ENCODE measurements at places on chromosomes 2 and 18.

GRCh38 chr2:38474021-38474456 lies 97.0 kb upstream of the ATL2 start:
- ATAC-seq: no peak

DNA sequence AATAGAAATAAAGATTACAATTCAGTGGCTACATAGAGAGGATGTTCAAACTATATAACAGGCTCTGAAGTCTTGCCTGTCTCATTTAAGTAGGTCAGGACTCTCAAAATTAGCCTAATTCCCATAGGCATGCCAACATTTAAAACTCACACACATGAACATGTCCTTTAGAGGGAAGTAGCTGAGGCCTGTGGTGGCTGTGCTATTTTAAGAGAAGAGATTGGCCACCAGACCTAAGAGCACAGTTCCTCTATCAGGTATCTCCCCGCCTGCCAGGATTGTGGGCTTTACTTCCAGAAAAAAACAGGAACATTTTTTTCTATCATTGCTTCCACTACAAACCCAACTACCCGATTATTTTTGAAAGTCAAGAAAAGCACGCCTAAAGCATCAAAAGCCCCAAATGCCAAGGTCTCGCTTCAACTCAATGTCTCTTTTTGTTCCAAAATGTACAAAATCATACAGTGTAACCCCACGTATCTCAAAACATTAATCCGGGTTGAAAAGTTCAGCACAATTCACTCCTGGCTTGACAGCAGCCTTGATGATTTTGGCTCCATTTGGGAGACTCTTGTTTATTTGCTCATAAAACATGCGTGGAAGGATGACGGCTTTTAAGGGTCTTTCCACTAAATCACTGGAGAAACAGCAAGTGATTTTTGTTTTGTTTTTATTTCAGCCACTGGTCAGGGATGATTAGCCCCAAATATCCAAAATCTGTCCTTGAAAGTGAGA lies 15.3 kb downstream of the FHL2 start:
- ATAC-seq: no peak

DNA sequence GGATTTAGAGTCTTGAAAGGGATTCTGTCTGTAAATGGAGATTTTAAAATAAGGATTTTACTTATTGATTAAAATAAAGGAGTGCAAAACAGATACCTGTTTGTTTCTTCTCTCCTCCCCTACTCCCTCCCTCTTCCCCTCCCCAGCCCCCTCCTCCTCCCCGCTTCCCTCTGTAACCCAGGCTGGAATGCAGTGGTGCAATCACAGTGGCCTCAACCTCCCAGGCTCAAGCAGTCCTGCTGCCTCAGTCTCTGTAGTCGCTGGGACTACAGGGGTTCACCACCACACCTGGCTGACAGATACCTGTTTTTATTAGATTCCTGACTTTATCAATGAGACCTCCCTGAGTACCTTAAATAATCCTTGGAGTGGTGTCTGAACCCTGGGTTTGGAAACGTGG lies 57.1 kb downstream of the OXER1 start:
- peak; percentile 11 for ATAC-seq

DNA sequence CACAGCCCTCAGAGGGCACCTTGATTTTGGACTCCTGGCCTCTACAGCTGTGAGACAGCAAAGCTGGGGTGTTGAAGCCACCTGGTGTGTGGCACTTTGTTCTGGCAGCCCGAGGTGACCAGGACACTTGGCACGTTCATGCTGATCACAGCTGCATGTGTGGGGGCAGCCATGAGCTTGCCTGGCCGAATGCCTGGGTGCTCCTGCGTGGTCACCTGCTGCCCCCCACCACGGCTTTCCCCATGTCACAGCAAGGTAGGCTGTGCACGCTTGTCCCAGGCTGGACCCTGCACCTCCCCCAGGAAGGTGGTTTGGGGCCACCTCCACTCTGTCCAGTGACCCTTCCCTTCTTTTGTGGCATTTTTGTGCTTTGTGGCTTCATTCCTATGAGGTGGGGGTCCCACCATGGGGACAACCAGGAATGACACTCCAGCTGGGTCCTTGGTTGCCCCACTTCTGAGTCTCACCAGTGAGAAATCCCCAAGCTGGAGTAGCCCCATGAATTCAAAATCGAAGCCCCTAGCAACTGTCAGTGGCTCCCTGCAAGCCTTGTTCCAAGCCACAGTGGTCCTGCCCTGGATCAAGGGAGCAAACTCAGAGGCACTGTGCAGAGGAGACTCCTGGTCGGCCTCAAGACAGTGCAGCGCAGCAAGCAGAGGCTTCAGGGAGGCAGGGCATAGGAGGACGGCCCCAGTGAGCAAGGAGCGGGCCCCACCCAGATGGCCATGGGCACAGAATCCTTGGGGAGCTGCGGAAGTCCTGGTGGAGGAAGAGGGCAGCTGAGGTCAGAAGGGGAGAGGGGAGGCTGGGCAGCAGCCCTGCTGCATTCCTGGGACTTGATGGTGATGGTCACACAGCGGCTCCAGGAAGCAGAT lies 121.4 kb upstream of the HS6ST1 start:
- ATAC-seq: no peak

GRCh38 chr2:241678784-241679540 lies 7.7 kb downstream of the DTYMK start:
- ATAC-seq: no peak

GRCh38 chr2:160934263-160934662 lies 226.0 kb upstream of the TANK start:
- no peak for ATAC-seq

- ATAC-seq: no peak
Measured at GRCh38 chr18:24930971-24931370, 421.0 kb downstream of the ZNF521 start.

GRCh38 chr2:190343536-190344275 lies at the start of gene INPP1:
Gene INPP1, plus strand, starts transcription at chr2:190343589. Its CDS starts 16,514 bp downstream, at chr2:190360103.
- peak; percentile 81 for ATAC-seq

DNA sequence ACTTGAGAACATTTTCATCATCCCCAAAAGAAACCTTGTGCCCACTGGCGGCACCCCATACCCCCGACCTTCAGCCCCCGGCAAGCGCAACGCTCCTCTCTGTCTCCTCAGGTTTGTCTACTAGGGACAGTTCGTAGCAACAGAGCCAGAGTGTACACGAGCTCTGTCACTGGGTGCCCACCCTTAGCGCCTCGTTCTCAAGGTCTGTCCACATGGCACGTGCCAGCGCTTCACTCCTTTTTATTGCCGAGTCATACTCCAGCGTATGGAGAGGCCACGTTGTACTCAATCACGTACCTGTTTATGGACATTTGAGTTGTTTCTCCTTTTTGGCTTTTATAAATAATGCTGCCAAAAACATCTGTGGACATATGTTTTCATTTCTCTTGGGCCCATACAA lies 30.3 kb upstream of the GPC1 start:
- ATAC-seq: no peak

- ATAC-seq: no peak
Measured at GRCh38 chr2:7450188-7450832, 533.1 kb downstream of the RNF144A start.

- no peak for ATAC-seq
Measured at GRCh38 chr2:215951558-215951957, 61.8 kb downstream of the MREG start.

- no peak for ATAC-seq
Measured at GRCh38 chr2:219538956-219539788, 4.4 kb downstream of the CHPF start.

- ATAC-seq: no peak
Measured at GRCh38 chr2:64650722-64651338, 2.9 kb downstream of the SERTAD2 start.

GRCh38 chr2:80141007-80141726 lies 163.4 kb downstream of the LRRTM1 start:
- ATAC-seq: peak; percentile 96

- ATAC-seq: no peak
Measured at GRCh38 chr18:9106800-9107584, 4.5 kb downstream of the NDUFV2 start.

DNA sequence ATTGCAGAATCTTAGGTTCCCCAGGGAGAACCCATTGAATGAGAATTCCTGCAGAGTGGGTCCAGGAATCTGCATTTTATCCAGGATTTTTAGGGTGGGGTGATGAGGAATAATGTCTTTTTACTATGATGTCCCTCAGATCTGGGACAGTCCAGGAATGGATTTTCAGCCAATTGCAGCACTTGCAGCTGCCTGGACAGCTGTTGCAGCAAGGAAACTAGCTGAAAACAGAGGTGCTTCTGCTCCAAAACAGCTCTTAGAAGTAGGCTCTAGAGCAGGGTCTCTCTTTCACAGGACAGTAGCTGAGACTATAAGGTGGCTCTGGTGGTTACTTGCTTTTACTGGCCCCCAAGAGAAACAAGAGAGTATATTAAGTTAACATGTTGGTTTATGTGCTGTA lies 9.1 kb downstream of the GLI2 start:
- ATAC-seq: no peak

GRCh38 chr18:3748086-3748485 lies 298.1 kb downstream of the TGIF1 start:
- ATAC-seq: no peak

GRCh38 chr18:51610481-51610880 lies 413.0 kb upstream of the MEX3C start:
- ATAC-seq: no peak

- no peak for ATAC-seq
Measured at GRCh38 chr18:51453594-51453993, 256.1 kb upstream of the MEX3C start.

GRCh38 chr18:22828171-22828570 lies 105.0 kb upstream of the RBBP8 start:
- no peak for ATAC-seq

DNA sequence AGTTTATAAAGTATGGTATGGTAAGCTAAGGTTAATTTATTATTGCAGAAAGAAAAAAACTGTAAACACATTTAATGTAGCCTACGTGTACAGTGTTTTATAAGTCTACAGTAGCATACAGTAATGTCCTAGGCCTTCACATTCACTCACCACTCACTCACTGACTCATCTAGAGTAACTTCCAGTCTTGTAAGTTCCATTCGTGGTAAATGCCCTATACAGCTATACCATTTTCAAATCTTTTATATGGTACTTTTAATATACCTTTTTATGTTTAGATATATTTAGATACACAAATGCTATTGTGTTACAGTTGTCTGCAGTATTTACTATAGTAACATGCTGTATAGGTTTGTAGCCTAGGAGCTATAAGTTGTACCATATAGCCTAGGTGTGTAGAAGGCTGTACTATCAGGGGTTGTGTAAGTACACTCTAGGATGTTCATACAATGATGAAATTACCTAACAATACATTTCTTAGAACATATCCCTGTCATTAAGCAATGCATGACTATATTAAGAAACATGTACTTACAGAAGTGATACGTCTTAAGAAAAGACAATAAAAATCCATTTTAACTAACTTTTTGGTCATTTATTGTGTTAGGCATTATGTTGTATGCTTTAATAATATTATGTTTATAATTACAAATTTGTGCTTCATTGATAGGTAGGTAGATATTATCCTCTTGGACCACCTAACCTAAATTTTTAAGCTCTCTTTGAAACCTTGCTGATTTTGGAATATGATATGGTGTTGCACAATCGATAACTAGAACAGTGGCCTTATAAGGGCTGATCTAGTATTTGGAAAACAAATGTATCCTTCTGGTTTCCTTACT lies 51.9 kb downstream of the VRK2 start:
- ATAC-seq: no peak

- no peak for ATAC-seq
Measured at GRCh38 chr2:4792126-4792525, 900.1 kb upstream of the SOX11 start.

DNA sequence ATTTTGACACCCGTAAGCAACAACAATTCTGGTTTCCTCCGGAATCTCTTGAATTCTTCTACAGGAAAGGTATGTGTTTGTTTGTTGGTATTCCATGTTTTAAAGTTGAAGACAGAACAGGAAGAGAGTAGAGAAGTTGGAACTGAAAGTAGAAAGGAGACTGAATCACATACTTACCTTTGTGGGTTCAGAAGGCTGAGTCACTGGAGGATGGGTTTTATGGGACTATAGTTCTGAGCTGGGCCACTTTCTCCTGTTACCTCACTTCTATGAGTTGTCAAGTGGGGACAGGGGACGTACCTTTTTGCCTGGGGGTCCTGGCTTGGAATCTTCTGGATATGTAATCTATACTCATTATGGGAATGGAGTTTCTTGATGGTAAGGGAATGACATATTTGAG lies 40.9 kb downstream of the KDM3A start:
- ATAC-seq: no peak

GRCh38 chr2:182228741-182229140 lies 198.1 kb downstream of the PDE1A start:
- no peak for ATAC-seq

DNA sequence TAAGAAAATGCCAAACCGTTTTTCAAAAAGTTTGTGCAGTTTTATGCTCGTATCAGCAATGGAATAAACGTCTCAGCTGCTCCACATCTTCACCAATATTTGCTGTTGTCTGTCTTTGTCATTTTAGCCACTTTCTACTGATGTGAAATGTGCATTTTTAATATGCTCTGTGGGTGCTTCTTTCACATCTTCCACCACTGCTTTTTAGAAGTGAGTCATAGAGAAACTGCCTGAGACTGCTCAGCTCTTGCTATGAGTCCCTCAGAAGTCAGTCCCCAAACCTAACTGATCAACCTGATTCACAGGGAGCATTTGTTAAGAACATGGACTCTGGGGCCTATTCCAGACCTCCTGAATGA lies 41.0 kb upstream of the EPC2 start:
- peak; percentile 74 for ATAC-seq

DNA sequence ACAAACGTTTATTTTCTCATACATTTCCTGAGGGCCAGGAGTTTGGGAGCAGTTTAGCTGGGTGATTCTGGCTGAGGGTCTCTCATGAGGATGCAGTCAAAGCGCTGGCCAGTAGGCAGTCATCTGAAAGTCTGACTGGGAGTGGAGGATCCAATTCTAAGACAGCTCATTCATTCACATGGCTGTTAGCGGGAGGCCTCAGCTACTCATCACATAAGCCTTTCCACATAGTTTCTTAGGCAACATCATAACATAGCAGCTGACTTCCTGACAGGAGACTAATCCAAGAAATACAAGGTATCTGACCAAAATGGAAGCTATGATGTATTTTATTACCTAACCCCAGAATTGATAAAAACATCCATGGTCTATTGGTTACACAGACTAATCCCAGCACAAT lies 2.9 kb upstream of the MRPL44 start:
- ATAC-seq: no peak

GRCh38 chr2:98438190-98439133 lies 6.2 kb upstream of the INPP4A start:
- ATAC-seq: no peak

DNA sequence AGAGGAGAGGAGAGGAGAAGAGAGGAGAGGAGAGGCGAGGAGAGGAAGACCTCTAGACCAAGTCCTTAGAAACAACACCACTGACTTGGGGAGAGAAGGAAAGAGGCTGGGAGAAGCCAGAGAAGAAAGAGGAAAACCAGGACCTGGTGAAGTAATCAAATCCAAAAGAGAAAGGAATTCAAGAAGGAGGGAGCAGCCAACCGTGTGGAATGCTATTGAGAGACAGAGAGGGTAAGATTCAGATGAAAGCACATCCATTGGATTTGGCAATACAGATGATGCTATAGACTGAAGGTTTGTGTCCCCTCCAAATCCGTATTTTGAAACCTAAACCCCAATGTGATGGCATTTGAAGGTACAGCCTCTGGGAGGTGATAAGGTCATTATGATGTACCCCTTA lies 50.7 kb downstream of the GALNT14 start:
- ATAC-seq: no peak
